ENCODE measurements at places on chromosomes 4 and X. TPM values are rescaled to one million over a fixed set of nuclear protein-coding genes. Genes with fewer than 3 reads are reported as not detected.
A peak's percentile ranks its signal among the peaks of the same experiment; 100 is the strongest.

The FAM53A gene
- 2.4 TPM for total RNA-seq

The APLN gene
- total RNA-seq = 0.14 TPM

The SHISA3 gene
- total RNA-seq = 0.40 TPM

The SULT1E1 gene
- total RNA-seq = 15.3 TPM

GRCh38 chr4:182142176-182143085 is 100.8 kb upstream of the TENM3 start:
- no peaks in the 10 kb centered on the region for H3K36me3 ChIP-seq
- peak overlapping the region; percentile 83 for H3K4me3 ChIP-seq
- peaks cover 83% of the 10 kb centered on the region for H3K27me3 ChIP-seq

DNA sequence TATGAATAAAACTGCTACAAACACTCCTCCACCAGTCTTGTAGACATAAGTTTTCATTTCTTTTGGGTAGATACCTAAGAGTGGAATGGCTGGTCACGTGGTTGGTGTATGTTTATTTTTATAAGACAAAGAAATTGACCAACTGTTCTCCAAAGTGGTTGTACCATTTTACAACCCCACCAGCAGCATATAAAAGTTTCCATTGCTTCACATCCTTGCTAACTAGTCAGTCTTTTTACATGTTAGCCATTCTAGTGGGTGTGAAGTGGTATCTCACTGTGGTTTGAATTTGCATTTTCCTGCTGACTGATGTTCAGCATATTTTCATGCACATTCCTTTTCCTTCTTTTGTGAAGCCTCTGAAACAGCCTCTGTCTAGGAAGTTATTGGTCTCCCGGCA is 76.2 kb upstream of the ADGRG2 start:
- H3K27ac ChIP-seq = no peak overlapping the region
- H3K4me3 ChIP-seq = no peak overlapping the region
- no peaks in the 10 kb centered on the region for H3K36me3 ChIP-seq
- DNase-seq = no peak
- H3K27me3 ChIP-seq = peaks cover 17% of the 10 kb centered on the region
- H3K4me1 ChIP-seq = peaks cover 9% of the 10 kb centered on the region

DNA sequence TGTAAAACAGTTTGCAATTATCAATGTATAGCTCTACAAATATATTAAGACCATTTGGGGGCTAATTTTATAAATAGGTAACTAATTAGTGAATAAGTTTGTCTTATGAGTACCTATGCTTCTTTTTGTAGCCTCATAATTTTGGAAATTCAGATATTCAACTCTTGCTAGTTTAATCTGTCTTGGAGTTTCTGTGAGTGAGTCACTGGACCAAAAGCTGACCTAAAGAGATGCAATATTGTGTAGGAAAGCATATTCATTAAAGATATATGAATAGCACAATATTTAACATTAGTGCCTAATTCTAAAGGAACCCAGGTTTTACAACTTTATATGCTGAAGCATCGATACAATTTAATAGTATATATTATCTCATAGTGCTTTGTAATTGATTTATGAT is 161.3 kb upstream of the PCDH18 start:
- H3K4me3 ChIP-seq = no peak overlapping the region
- no peaks in the 10 kb centered on the region for H3K36me3 ChIP-seq
- no peak for DNase-seq
- H3K27ac ChIP-seq = no peak overlapping the region
- H3K27me3 ChIP-seq = no peaks in the 10 kb centered on the region
- H3K4me1 ChIP-seq = peaks cover 5% of the 10 kb centered on the region

GRCh38 chr4:76208005-76208765 is 5.4 kb downstream of the SCARB2 start:
- DNase-seq = no peak
- H3K27ac ChIP-seq = peak overlapping the region; percentile 72
- no peaks in the 10 kb centered on the region for H3K27me3 ChIP-seq
- peak overlapping the region; percentile 13 for H3K4me3 ChIP-seq
- H3K4me1 ChIP-seq = peaks cover 33% of the 10 kb centered on the region

DNA sequence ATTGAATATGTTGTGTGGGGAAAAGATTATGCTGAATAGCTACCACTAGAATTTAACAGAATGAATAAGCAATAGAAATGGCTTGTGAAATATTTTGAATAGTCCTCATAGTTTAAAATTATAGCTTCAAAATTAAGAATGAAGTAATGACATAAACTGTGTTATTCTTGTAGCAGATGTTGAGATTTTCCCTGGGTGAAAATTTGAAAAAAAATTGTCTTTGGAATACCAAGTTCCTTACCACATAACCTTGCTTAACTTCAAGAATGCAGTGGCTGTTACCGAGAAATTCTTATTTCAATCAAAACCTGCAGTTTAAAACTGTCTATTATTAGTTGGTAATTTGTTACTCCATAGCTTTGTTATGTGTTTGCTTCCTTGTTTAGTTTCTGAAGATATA is 1268.6 kb downstream of the RAPGEF2 start:
- no peaks in the 10 kb centered on the region for H3K36me3 ChIP-seq
- no peaks in the 10 kb centered on the region for H3K27me3 ChIP-seq
- no peak for DNase-seq
- H3K4me3 ChIP-seq = no peak overlapping the region
- no peaks in the 10 kb centered on the region for H3K4me1 ChIP-seq

DNA sequence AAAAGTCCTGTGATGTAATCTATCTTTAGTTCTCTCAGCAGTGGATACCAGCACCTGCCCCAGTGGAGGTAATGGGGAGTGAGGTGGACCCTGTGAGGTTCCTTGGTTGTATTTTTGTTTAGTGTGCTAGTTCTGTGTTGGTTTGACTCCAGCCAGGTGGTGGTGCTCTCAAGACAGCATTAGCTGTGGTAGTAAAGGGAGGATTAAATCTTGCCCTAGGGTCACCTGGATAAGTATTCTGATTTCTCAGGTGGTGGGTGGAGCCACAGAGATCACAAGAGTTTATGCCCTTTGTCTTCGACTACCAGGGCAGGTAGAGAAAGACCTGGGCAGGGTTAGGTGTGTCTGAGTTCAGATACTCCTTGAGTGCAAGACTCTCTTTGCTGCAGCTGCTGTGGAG is 176.3 kb upstream of the EDA2R start:
- DNase-seq = no peak
- no peaks in the 10 kb centered on the region for H3K27me3 ChIP-seq
- no peak overlapping the region for H3K27ac ChIP-seq

- peaks cover 4% of the 10 kb centered on the region for H3K4me1 ChIP-seq
- no peaks in the 10 kb centered on the region for H3K27me3 ChIP-seq
- H3K27ac ChIP-seq = no peak overlapping the region
- no peak overlapping the region for H3K4me3 ChIP-seq
- no peak for DNase-seq
Observed at GRCh38 chr4:156230176-156230575, 276.5 kb upstream of the CTSO start.

- H3K27ac ChIP-seq = no peak overlapping the region
- peaks cover 7% of the 10 kb centered on the region for H3K27me3 ChIP-seq
- H3K4me1 ChIP-seq = no peaks in the 10 kb centered on the region
- peaks cover 2% of the 10 kb centered on the region for H3K36me3 ChIP-seq
Observed at GRCh38 chrX:29407357-29407756, 808.0 kb upstream of the MAGEB2 start.

GRCh38 chr4:133146574-133147241 is 2.4 kb upstream of the PCDH10 start:
- peak overlapping the region; percentile 70 for H3K4me3 ChIP-seq
- H3K27ac ChIP-seq = no peak overlapping the region
- peaks cover 43% of the 10 kb centered on the region for H3K4me1 ChIP-seq
- H3K27me3 ChIP-seq = peaks cover 68% of the 10 kb centered on the region
